Stimulated activated naive CD8-positive, alpha-beta T cell treated with anti-CD3 and anti-CD28 coated beads, Interleukin-15, amount 100 ng/mL, for 72 hours (primary cell): ENCODE measurements at places on chromosomes 1 and 21.

- no peak for DNase-seq
Measured at GRCh38 chr1:11245248-11245647, 17.1 kb downstream of the MTOR start.

GRCh38 chr1:56654126-56654923 is 9.2 kb downstream of the PRKAA2 start:
- no peak for DNase-seq

DNA sequence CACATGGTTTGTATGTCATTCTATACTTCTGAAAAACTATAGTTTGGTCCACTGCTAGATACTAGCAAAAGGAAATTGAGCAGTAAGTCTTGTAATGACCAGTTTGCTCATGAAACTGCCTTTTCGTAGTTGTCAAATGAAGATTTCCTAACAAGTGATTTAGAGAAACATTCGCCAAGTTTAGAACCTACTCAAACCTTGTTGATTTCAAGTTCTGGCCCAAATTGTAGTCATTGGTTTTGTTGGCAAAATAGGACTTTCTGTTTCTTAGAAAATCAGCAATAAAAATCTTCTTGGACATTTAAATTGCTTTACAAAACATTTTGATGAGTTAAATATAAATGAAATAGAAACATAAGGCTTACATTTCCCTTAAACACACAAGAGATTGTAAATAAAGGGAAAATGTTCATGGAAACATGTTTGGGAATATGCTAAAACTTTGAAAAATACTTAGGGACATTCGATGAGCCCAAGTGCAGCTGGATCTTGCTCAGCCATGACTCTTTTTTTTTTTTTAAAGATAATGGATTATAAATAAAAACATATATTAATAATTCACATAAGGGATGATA is 178.5 kb upstream of the LYPLAL1 start:
- DNase-seq = no peak

GRCh38 chr1:96651517-96651916 is 70.1 kb upstream of the PTBP2 start:
- DNase-seq = no peak

- DNase-seq = no peak
Measured at GRCh38 chr1:81478219-81478618, 322.5 kb upstream of the ADGRL2 start.

- no peak for DNase-seq
Measured at GRCh38 chr1:107669996-107670395, 295.0 kb downstream of the VAV3 start.

- no peak for DNase-seq
Measured at GRCh38 chr1:65362545-65362944, 53.2 kb downstream of the DNAJC6 start.

DNA sequence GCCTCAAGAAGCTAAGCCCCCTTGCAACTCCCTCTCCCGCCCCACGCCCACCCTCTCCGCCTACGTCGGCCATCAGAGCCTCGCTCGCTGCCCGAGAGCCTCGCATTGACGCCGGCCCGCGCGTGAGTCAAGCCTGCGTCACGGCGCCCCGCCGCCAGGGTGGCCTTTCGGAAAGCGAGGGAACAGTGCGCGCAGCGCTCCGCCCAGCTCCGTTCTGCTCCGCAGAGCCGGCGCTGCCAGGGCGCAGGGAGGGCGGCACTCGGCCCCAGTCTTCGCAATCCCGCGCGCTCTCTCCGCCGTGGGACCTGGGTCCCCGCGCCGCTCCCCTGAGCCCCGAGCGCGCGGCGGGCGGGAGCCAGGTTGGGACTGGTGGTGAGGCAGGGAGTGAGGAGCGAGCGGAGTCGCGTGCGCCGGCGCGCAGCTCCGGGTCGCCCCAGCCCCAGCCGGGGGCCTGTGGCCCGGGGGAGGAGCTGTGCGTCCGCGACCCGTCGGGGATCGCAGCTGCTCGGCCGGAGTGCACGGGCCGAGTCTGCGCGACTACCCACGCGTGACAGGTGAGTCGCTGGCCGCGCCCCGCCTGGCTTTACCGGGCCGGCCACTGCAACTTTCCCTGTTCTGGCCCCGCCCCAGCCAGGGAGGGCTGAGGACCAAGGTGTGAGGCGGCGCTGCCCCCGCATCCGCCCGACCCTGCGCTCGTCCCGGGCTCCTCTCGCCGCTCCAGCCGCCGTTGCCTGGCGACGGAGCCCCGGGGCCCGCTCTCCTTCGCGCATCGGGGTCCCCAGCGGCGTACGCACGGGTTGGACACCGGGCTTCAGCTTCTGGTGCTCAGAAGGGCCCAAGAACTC is at the start of gene SLC6A17:
SLC6A17 (plus strand) TSS at position 165 of the 845 bp plus-strand sequence. CDS start 16,436 bp downstream, outside the sequence.
- DNase-seq = peak; percentile 35

DNA sequence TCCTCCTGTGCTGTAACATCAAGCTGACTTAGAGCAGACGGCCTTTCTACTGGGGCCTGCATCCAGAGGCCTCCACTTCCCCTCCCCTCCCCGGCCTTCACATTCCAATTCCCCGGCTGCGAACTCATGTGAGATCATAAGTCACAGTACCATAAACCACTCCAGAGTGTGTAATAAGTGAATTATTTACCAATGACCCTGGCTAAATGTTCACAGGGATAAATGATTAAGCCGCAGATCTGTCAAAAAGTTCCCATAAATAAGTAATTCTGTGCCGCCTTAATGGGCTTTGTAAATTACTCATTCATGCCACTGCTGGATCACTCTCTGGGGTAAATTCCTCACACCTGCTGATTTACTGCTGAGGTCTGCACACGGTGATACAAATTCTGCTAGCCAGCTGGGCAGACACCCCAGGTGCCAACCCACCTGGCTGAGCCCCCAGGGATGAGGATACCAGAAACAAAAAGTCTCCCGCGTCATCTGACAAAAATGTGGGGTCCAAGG is 27.4 kb upstream of the KIRREL1 start:
- DNase-seq = no peak

DNA sequence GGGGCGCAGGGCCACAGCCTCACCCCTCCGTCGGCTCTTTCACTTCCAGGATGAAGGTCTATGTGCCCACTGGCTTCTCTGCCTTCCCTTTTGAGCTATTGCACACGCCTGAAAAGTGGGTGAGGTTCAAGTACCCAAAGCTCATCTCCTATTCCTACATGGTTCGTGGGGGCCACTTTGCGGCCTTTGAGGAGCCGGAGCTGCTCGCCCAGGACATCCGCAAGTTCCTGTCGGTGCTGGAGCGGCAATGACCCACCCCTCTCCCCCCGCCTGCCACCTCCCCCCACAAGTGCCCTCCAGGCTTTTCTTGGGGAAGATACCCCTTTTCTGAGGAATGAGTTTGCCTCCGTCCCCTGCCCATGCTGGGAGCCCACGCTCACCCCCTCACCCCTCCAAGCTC is 35.2 kb downstream of the EPHX1 start:
- no peak for DNase-seq

DNA sequence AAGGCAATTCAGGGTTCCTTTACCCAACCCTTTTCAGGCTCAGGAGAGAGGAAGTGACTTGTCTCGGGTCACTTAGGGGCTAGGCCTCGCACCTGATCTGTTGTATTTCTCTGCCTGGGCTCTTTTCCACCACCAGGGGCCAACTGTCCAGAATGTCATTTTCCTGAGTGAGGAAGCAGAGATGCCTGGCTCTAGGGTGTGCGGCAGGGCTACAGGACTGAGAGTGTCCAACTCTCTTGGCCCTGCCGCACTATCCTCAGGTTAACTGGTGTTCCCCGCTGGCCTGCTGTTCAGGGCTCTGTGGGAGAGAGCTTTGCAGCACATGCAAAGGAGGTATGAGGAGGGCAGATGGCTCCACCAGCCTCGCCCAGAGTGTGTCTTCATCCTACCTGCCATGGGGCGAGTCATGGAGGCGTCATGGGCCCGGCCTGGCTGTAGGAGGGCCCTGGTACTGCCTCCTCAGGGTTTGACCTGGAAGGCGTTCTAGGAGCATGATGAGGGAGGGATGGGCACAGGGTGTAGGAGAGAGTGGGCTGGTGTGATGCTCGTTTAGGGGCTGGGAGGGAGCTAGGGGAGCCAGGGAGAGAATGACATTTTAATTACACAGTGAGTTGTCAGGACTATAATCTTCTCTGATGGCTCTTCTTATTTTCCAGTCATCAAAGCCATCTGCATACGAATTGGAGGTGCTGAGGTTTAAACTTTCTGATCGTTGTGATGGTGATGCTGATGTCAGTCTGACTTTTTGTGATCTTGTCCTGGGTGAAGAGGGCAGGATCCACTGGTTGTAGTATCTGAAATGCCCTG is 128.3 kb downstream of the NOS1AP start:
- DNase-seq = no peak

GRCh38 chr1:63928186-63929105 is 154.6 kb downstream of the ROR1 start:
- no peak for DNase-seq

DNA sequence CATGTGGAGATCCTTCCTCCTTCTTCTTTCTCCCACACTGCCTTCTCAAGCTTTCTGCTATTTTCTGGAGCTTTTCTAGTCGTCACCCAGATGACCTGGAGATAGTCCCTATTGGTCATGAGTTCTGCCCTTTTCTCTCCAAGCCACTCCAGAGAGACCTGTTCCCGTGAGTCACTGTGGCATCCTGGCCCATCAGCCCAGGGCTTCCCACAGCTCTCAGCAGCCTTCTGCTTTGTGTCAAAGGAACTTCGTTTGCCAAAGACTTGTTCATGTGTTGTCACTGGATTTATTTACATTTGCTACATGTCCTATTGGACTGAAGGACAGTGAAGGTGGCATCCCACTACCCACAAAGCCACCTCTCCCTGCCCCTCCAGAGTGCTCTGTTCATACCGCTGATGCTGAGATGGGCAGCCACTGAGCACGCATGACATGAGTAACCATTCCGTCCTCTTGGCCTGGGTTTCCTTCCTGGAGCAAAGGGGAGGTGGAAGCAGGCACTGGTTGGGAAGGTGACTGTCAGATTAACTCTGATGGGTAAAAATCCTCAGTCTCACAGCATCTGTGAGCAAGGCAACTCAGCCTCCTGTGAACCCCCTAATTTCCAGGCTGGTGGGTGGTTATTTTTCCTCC is 119.2 kb downstream of the EDEM3 start:
- DNase-seq = no peak

DNA sequence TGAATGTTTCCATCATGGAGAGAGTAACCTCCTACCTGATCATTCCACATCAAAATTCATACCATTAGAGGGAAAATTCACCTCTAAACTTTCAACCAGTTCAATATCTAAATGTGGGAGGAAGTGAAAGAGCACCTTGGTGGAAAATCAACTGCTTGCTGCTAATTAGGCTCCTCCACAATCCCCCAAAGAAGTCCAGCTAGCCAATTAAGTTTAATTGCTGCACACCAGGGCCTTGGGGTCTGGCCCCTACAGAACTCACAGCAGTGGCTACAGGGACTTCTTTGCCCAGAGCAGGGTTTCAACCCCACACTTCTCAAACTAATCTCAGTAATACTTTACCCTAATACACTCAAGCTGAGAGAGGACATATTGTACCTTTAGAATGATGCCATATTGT is 62.1 kb downstream of the RGS21 start:
- no peak for DNase-seq
